Stimulated activated CD8-positive, alpha-beta memory T cell treated with anti-CD3 and anti-CD28 coated beads, Interleukin-4, amount 100 ng/mL, for 24 hours (primary cell): ENCODE measurements at places on chromosomes 13 and 19.

GRCh38 chr13:42363941-42364612 is 92.1 kb downstream of the AKAP11 start:
- DNase-seq: no peak

DNA sequence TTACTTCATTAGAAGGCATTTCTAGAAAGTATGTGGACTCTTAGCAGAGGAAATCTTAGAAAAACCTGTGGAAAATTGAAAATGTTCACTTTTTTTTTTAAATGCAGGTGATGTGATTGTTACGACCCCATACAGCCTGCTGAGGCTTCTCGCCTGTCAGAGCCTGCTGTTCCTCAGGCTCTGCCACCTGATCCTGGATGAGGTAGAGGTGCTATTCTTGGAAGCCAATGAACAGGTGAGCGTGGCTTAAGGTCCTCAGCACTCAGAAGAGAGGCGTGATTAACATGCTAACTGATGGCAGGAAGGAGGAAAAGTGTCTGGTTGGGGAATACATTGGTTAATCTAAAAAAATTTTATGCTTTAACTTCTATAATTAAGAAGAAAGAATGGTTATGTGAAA is 71.4 kb downstream of the SLC7A9 start:
- DNase-seq: no peak

GRCh38 chr13:103039183-103039582 is 27.0 kb downstream of the SLC10A2 start:
- no peak for DNase-seq

DNA sequence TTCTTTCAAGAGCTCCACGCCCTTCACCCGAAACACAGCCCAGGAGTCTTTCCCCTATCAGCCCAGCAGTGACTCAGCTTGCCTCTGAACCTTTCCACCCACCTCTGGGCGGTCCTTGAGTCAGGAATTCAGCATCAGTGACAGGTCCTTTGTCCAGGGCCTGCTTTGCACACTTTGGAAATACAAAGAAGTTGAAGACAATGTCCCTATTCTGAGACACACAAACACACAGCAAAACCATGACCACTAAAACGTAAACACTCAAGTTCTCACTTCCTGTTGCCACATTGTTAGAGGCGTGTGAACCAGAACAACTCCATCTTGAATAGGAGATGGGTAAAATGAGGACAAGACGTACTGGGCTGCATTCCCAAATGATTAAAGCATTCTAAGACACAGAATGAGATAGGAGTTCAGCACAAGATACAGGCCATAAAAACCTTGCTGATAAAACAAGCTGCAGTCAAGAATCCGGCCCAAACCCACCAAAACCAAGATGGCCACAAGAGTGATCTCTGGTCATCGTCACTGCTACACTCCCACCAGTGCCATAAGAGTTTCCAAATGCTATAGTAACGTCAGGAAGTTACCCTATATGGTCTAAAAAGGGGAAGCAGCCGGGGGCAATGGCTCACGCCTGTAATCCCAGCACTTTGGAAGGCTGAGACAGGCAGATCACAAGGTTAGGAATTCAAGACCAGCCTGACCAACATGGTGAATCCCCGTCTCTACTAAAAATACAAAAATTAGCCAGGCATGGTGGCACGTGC is 49.2 kb upstream of the ATP12A start:
- DNase-seq: no peak

DNA sequence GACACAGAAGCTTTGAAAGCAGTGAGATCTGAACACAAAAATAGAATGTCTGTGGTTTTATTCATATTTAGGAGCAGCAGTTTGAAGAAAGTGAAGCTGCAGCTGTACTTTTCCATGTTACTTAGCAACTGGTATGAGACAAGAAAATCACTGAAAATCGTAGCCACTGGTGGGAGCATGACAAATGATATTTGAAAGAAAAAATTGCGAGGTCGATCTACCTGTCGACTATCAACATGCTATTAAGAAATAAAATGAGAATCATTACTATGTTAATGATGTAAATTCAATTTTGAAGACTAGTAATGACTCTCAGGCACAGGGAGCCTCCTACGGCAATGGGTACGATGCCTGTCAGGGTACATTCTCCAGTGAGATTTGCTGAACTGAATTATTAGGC is 436.4 kb downstream of the SLITRK5 start:
- no peak for DNase-seq

DNA sequence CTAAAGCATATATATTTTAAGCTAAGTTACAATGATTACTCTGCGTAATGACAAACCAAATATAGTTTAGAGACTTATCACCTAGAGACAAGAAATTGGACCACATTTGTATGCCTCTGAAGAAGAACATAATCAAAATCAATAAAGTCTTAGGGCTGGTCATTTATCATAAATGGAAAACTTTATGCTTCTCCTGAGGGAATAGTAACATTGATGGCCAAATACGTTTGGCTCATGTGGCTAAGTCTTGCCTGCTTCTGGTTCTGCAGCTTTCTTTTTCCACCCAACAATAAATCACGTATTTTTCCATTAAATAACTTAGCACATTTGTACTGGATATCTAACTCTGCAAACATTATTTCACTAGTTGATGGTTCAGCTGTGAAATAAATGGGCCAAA is 458.4 kb downstream of the SLITRK1 start:
- DNase-seq: no peak

GRCh38 chr13:86445672-86446071 is 646.5 kb upstream of the SLITRK6 start:
- no peak for DNase-seq

- no peak for DNase-seq
These were observed 15.9 kb downstream of the ZNF83 start for GRCh38 chr19:52622261-52622660.

DNA sequence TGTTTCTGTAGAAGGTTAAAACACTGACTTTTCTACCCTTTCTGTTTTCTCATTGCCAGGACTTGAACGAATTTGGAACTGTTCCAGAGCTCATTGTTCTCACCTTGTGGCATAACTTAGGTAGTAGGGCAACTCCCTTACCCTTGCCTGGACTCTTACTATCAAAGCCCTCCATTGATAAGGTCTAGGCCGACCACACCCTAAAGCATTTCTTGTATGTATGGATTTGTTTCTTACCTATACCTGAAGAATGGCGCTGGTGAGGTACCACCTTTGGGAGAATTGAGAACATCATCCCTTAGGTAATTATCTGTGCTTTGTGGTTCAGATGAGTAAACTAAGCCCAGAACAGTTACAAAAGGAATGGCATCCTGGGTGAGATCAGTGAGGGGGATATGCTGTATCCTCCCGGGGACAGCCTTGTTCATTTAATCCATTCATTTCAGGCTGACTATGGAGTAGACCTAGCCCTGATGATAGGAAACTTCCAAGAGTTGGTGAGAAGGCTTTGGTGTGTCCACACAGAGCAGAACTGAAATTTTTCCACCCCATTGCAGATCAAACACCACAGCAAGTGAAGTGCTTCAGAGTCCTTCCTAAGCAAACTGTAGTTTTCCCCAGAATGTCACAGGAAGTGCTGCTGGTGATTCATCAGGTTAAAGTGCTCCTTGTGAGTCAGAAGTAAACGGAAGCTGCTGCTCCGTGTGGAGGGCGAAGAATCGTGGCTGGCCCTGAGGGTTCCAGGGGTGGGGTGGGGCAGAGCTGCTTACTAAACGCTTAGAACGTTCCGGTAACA is 113.0 kb downstream of the TEX26 start:
- peak; percentile 65 for DNase-seq

DNA sequence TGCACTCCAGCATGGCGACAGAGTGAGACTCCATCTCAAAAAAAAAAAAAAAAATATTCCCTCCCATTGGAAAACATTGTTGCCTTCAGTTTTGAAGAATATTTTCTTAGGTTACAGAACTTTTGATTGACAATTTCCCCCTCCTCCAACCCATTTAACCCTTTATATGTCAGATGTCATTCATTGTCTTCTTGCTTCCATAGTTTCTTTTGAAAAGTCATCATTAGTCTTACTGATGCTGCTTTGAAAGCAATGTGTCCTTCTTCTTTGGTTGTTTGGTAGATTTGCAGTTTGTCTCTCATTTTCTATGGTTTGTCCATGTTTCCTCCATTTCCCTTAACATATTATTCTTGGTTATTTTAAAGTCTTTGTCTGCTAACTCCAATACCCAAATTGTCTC is 25.4 kb downstream of the ZNF558 start:
- DNase-seq: no peak

GRCh38 chr19:42279155-42279901 is 10.3 kb downstream of the CIC start:
- no peak for DNase-seq

GRCh38 chr13:83449668-83450395 is 432.4 kb downstream of the SLITRK1 start:
- DNase-seq: no peak

DNA sequence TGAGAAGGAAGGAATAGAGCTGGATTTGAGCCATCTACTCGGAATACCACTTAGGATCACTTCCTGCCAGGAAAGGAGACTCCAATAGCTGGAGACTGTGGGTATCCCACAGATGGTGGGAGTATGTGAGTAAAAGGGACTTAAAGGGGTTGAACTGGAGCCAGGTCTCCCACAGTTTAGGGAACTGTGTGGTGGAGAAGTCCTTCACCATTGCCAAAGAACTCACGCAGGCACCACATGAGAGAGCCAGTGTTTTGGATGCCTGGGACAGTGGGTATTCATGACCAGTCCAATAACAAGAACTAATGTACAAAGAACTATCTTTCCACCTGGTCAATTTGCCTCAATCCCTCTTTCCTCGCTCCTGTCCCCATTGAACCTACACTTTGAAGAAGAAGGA is 24.4 kb upstream of the MYCBP2 start:
- no peak for DNase-seq

- DNase-seq: no peak
These were observed 411.8 kb downstream of the KCTD12 start for GRCh38 chr13:76474356-76474755.

DNA sequence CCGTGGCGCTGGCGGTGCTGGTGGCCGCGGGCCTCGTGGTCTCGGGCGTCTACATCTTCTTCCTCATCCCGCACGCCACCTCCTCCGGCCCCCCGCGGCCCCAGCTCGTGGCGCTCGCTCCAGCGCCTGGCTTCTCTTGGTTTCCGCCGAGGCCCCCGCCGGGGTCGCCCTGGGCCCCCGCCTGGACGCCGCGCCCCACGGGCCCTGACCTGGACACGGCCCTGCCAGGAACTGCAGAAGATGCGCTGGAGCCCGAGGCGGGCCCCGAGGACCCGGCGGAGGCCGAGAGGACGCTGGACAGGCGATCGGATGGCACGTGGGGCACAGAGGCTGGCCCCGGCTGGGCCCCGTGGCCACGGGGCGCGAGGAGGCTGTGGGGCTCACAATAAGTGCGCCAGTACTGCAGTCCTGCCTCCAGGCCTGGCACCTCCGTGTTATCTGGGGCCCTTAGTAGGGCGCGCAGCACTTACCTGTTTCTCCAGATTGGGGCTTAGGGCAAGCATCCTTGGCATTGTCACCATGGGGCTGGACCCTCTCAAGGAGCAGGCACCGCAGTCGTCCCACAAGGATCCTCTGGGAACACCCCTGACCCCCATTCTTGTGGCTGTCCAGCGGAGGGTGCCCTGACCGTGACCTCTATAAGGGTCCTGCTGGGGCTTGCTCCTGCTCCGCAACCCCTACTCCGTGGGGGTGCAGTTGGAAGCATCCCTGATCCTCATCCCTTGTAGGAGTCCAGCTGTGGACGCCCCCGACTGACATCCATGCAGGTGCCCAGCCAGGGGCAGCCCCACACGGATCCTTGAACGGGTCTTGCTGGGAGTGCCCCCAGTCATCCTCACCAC is 1.5 kb downstream of the RNF225 start:
- no peak for DNase-seq

GRCh38 chr19:32032561-32032960 is 312.8 kb upstream of the ZNF507 start:
- no peak for DNase-seq

DNA sequence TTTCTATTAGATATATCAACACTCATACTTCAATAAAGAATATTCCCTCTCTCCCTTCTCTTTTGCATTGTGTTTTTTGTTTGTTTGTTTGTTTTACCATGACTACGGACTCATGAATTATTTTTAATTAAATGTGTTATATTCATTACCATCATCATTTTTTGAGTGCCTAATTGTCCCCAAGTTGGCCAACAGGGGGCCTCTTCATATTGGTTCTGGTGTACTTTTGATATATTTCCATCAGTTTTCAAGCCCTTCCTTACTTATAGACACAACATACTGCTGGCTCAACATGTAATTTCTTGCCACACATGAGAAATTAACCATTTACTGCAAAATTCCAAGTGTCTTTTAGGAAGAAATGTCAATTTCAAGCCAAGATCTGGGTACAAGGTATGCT is 54.5 kb upstream of the GPC6 start:
- DNase-seq: no peak

- no peak for DNase-seq
These were observed 12.1 kb downstream of the C3 start for GRCh38 chr19:6708346-6708745.

GRCh38 chr13:42807241-42807640 is 25.9 kb downstream of the FAM216B start:
- DNase-seq: no peak
